ENCODE measurements at places on chromosomes 16 and 17.

- DNase-seq: no peak
Observed at GRCh38 chr17:8108972-8109660, 9.2 kb downstream of the ALOXE3 start.

DNA sequence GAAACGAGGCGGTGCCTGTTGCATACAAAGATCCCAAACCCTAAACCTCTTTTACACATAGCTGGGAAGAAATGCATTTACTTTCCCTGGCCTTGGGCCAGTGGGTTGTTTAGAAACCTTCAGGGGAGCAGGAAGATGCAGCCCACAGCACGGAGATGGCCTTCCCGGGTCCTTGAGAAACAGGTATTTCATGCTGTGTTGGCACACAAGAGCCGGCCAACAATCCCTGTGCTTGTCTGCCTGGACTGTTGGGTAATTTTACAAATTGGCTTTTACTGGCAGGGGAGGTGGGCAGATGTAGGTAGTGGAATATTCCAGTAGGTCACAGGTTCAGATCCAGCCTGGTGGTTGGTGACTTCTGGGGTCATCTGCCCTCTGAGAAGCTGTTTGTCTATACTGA is 148.0 kb downstream of the FOXL1 start:
- no peak for DNase-seq

DNA sequence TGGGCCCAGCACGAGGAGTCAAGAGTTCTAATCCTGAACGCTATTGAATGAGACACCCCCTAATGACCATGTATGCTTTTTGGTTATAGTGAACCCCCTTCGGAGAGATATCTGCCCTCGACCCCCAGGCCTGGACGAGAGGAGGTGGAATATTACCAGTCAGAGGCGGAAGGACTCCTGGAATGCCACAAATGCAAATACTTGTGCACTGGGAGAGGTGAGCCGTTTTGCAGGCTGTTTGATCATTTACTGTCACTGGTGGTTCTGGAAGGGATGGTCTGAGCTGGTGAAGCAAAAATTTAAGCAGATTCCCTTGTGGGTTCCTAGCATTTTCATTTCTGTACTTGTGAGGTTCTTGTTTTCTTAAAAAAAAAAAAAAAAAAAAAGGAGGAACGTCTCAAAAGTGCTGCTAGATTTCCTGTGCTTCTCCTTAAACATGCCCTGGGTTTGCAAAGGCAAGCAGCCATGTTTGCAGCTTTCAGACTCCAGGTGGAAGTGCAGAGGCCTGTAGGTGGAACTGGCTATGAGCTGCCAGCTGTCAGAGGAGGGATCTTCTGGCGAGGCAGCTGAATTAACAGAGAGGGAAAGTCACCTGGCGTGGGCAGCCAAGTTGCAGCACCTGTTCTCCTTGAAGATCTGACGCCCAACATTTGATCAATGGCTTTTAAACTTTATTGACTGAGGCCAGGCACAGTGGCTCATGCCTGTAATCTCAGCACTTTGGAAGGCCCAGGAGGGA is 3.5 kb downstream of the MARVELD3 start:
- DNase-seq: no peak

- peak; percentile 3 for DNase-seq
Observed at GRCh38 chr17:13024526-13025257, 6.9 kb upstream of the ELAC2 start.

DNA sequence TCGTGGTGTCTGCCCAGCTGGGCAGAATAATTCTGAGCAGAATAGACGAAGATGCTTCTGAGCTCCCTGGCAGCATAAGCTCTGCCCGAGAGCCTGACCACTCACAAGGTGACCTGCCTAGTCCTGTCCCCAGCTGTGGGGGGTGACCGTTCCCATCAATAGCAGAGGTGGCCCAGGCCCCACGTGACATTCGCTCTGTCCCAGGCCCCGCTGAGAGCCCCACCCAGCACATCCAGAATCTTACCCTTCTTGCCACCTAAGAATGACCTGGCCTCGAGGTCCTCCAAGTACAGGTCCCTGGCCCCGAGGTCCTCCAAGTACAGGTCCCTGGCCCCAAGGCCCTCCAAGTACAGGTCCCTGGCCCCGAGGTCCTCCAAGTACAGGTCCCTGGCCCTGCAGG is 695 bp upstream of the TMEM204 start:
- no peak for DNase-seq

DNA sequence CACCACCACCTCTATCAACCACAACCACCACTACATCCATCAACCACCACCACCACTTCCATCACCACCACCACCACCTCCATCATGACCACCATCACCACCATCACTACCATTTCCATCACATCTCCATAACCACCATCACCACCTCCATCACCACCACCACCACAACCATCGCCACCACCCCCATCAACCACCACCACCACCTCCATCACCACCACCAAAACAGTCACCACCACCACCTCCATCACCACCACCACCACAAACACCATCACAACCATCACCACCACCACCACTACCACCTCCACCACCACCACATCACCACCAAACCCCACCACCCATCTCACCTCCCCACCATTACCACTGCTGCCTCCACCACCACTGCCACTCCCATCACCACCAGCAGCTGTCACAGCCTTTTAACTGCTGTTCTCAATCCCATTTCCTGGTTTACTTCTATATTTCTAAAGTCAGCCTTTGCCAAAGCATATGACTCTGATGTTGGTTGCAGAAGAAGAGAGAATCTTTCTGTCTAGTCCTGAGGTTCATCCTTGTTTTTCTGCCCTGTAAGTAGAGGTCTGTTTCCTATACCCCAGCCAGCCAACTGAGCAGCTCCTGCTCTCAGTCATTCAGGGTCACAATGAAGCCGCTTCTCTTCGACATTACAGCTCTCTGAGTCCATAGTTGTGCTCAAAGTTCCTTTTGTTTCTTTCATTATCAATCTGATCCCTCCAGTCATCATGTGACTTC is 14.0 kb downstream of the MARCHF10 start:
- no peak for DNase-seq

- DNase-seq: no peak
Observed at GRCh38 chr16:86668136-86668910, 90.0 kb downstream of the FOXL1 start.

GRCh38 chr16:80614908-80615671 is 74.3 kb downstream of the DYNLRB2 start:
- DNase-seq: no peak

DNA sequence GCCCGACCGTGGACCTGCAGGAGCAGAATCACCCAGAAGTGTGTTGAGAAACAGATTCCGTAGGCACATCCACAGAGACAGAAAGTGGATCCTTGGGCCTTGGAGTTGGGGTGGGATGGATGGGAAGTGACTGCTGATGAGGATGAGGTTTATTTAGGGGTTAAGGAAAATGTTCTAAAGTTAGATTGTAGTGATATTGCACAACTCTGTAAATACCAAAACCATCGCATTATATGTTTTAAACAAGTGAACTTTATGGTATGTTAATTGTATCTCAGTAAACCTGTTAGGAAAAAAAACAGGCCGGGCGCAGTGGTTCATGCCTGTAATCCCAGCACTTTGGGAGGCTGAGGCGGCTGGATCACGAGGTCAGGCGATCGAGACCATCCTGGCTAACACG is 3.6 kb downstream of the ENDOV start:
- DNase-seq: no peak

DNA sequence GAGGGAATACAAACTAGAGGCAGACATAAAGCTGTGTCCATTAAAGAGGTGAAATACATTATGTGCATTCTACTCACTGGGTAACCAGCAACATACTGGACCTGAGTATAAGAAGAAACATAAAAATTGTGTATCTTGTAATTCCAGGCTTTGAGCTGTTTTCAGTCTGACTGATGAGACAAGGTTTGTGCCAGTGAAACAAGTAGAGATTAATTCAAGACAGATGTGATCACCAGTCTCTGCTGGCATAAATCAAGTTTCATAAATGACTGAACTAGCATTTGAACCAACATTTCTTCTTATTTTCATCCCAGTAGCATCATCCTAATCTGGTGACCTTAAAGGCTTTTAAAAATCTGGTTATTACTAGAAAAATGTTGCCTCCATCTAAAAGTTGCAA is 108.8 kb upstream of the RPL38 start:
- DNase-seq: no peak

DNA sequence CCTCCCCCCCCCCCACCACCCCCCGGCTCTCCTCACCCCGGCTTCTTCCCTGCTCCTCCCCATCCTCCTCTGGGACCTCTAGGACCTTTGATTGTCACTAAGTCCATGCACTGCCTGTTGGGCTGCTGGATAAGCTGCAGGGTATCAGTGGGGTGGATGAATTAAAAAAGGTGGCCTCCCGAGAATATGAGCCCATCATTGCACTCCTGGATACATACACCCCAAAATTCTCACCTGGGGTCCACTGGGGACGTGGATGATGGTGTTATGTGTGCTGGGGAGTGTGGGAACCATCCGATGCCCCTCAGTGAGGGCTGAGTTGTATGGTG is 88.8 kb downstream of the IRF8 start:
- no peak for DNase-seq

GRCh38 chr16:58462089-58462488 is 37.9 kb upstream of the NDRG4 start:
- DNase-seq: no peak

DNA sequence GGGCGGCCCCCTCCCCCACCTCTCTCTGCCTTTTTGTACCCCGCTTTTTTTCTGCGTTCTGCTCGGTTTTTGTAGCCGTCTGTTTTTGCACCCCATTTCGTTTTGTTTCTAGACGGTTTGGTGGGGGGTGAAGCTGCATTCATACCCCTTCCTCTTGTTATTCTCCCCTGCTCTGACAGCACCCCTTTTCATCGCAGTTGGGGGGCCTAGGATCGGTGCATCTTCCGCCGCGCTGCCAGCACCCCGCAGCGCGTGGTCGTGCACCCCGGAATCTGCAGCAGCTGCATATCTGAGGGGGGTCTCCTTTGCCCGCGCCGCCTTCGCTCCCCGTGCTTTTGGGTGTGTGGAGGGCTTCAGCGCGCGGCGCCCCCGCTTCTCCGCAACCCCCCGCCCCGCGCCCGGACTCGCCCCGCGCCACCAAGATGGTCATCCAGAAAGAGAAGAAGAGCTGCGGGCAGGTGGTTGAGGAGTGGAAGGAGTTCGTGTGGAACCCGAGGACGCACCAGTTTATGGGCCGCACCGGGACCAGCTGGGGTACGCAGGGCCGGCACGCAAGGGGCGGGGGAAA is 455 bp downstream of the ATP1B2 start:
- no peak for DNase-seq
